Mesenteric fat pad (tissue), 1 donor: ENCODE measurements at places on chromosomes 3 and 15. TPM values are rescaled to one million over a fixed set of nuclear protein-coding genes. Genes with fewer than 3 reads are reported as not detected.

The GAP43 gene
- not detected for total RNA-seq

The DOCK3 gene
- 0.51 TPM for total RNA-seq

The GPR149 gene
- not detected for total RNA-seq

The PLSCR2 gene
- not detected for total RNA-seq

The PLA2G4E gene
- not detected for total RNA-seq

- DNase-seq, result no peak
Observed at GRCh38 chr3:186123012-186123411, 14.1 kb upstream of the ETV5 start.

DNA sequence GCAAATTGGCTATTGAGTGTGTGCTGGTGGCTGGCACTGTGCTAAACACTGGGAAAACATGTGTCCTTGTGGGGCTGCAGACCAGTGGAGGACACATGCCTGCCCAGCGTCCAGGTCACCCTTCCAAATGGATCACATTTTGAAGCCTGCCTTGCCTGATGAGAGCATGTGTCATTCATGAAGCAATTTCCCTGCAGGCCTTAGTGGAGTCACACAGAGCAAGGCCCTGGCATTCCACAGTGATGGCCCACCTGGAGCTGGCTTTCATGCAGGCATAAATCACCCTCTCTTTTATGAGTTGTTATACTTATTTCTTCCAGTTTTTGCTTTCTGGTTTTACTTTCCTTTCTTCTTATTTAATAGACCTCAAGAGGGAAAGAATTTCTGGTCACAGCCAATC is 219.5 kb downstream of the EPHB1 start:
- DNase-seq, result no peak

- no peak for DNase-seq
Observed at GRCh38 chr3:1404270-1404962, 311.6 kb downstream of the CNTN6 start.

- no peak for DNase-seq
Observed at GRCh38 chr15:77826006-77826695, 193.4 kb upstream of the LINGO1 start.

DNA sequence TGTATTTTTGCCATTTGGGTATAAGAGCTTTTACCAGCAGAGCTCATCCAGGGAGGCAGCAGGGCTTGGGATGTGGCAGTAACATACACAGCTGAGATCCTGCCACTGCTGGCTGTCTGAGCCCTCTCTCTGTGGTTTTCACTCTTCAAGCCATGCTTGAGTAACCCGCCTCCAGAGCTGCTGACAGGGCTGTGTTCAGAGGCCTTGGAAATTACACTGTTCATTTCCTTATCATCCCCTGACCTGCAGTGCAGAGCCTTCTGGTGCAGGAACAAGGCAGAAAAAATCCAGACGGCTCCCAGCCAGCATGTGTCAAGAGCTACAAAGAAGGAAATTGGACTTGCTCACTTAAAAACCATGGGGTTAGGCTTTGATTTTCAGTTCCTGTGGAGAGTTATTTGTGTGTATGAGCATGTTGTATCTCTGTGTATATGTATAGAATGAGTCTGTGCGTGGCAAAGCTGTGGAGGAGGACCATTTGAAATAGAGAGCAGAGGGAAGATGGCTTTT is 47.0 kb downstream of the ZNF609 start:
- no peak for DNase-seq

DNA sequence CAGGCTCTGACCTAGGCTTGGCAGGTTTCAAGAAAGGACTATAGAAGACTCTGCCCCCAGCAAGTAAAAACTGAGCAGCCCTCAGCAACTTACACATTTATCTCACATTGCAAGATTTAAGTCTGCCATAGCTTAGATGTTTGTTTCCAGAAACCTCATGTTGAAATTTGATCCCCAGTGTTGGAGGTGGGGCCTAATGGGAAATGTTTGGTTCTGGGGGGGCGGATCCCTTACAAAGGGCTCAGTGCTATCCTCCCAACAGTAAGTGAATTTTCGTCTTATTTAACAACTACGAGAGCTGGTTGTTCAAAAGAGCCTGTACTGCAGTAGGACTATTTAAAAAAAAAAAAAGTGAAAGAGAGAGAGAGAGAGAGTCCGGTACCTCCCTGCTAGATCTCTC is 125.2 kb upstream of the PROK2 start:
- no peak for DNase-seq

DNA sequence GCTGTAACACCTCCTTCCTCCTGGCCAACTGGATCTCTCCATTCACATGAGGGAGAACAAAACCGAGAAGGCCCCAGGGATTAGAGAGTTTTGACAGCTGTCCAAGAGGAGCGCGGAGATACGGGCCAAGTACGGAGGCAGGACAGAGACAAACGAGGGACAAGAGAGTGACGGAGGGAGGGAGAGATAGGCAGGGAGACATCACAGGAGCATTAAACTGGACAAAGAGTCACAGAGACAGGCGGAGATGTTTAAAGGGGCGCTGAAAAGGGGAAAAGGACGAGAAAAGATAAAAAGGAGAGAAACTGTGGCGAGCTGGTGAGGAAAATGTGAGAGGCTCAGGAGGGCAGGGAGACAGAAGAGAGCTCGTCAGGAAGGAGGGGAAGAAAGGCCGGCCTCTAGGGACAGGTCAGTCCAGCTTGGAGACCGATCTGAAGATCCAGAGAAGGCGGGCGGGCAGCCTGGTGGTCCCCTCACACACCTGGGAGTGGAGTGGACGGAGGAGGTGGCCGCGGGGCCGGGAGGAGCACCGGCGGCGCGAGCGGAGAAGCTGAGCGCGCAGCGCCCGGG is 40.5 kb upstream of the ROPN1 start:
- no peak for DNase-seq

DNA sequence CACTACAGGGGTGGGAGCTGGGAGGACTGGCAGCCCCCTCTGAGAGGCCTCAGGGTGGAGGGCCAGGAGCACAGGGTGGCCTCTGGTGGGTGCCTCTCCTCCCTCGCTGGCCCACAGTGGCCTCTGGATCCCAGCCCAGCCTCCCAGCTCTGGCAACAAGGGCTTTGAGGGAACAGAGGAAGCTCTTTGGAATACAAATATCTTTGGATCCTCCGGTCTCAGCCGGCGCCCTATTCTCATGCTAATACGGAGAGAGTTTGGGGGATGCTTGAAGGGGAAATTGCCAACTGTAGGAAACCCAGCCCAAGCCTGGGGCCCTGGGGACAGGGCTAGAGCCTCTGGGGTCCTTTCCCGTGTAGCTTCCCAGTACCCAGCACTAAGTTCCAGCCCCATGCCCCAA is 33.4 kb upstream of the INSYN1 start:
- no peak for DNase-seq

GRCh38 chr3:60764870-60765269 is 486.4 kb downstream of the FHIT start:
- no peak for DNase-seq

DNA sequence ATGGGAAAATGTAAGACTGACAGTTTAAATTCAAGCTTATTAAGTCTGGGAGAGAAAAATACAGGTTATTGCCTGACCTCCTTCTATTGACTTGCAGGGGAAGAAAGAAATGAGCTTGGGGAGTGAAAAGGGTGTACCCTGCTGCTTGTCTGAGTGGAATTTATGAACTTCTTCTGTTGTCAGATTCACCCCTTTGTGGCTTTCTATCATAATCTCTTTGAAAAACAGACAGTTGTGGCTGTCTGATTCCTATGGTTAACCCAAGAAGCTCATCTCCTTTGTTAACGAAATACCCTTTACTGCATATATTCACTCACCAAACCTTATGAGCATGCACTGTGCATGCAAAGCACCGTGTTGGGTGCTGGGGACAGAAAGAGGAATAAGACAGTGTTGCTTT is 22.5 kb downstream of the GPD1L start:
- no peak for DNase-seq

DNA sequence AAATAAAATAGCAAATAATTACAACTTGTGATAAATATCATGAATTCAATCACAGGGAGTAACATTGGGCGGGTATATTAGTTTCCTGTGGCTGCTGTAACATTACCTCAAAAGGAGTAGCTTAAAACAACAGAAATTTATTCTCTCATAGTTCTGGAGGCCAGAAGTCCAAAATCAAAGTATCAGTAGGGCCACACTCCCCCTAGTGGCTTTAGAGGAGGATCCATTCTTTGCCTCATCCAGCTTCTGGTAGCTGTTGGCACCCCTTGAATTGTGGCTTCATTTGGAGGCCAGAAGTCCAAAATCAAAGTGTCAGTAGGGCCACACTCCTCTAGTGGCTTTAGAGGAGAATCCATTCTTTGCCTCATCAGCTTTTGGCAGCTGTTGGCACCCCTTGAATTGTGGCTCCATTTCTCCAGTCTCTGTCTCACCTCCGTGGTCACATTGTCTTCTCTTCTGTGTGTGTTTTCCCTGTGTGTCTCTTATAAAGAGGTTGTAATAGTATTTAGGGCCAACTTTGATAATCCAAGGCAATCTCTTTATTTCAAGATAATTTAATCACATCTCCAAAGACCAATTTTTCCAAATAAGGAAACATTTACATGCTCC is 3.1 kb upstream of the CFAP20DC start:
- DNase-seq, result no peak

DNA sequence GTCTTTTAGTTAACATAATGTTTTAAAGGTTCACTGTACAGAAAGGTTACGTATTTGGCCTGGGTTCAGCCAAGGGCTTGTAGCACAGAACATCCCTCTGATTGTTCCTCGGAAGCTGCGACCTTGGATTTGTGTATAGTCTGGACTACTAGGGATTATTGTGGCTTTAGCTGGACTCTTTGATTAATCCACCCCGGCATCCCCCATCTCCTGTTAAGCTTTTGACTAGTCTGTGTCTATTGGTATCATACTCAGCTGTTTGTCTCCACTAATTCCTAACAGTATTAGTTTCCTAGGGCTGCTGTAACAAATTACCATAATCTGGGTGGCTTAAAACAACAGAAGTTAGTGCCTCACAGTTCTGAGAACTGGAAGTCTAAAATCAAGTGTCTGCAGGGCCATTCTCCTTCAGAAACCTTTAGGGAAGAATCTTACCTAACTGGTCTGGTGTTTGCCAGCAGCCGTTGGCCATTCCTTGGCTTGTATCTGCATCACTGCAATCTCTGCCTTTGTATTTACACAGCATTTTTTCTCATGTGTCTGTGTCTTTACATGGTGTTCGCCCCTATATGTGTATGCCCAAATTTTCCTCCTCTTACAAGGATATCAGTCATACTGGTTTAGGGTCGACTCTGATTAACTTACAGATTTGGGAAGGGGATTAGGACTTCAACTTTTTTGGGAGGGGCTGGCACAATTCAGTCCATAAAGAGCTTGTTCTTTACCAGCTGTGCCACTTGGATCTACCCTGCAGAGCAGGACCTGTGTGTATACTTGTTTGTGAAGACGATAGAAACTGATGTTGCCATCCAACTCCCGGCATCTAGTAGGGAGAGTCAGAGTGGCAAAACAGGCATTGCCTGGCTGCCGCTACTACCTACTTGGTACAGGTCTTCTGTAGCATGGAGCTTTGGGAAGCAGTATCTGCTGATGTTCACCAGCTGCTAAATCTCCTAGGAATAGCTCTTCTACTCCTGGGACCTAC is 117.8 kb downstream of the UBE2E2 start:
- no peak for DNase-seq

DNA sequence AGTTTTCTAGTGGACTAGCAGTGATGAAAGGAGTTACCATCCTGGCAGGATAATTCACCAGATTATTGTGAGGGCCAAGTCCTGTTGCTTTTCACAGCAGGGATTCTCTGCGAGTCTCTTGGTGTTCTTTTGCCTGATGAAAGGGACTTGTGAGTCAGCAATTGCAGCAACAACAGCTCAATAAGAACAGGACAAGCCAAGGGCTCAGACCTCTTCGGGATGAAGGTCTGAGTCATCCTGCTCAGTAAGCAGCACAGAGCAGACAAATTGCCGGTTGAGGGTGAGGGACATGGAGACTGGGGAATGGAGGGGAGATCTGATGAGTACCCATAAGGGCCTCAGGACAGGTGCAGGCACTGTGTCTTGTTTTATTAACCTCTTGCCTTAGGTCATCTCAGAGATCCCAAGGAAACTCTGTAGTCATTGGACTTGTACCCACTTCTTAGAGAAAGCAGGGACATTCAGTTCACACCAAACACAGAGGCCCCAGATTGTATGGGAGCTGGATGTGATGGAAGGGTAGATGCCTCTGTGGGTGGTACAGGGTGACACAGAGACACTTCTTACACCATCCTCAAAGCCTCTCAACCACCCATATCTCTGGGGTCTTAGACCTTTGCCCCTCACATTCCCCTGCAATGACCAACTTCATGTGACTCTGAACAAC is 173.8 kb upstream of the TLE3 start:
- DNase-seq, result no peak

GRCh38 chr15:29838352-29839010 is 16.2 kb upstream of the TJP1 start:
- DNase-seq, result no peak

- DNase-seq, result no peak
Observed at GRCh38 chr3:119945291-119945690, 149.0 kb downstream of the GSK3B start.

GRCh38 chr3:12343047-12343501 is 54.2 kb downstream of the PPARG start:
- DNase-seq, result no peak

DNA sequence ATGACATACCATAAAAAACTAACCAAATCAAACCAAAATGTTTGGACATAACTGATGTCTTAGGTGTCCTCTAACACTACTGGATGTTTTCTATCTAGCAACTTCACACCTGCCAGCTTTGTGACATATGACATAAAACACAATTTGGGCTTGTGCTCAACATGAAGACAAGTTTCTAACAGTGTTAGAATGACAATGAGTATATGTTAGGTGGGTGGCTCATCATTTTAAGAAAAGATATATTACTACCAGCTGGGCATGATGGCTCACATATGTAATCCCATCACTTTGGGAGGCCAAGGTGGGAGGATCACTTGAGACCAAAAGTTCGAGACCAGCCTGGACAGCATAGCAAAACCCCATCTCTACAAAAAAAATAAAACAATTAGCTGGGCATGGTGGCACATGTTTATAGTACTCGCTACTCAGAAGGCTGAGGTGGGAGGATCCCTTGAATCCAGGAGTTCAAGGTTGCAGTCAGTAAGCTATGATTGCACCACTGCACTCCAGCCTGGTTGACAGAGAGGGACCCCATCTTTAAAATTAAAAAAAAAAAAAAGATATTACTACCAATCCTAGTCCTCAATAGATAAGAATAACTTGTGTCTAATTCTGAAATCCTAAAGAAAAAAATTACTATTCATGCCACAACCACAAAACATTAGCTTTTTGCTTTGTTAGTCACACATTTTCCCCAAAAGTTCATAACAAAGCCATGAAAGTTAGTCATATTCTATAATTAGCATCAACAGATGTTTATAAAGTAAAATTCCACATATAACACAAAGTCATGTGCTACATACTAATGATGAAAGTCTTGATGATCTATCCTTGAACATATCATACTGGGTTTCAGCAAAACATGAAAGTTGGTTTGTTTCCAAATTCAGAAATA is 59.9 kb downstream of the LRRFIP2 start:
- DNase-seq, result no peak

- DNase-seq, result no peak
Observed at GRCh38 chr3:21781355-21781754, 30.3 kb upstream of the ZNF385D start.

GRCh38 chr3:143586576-143586975 is 261.7 kb downstream of the SLC9A9 start:
- DNase-seq, result no peak

- DNase-seq, result no peak
Observed at GRCh38 chr3:112767177-112767576, 79.5 kb downstream of the CD200R1L start.
